NCI-H510A treated with DMSO at 0.1 percent for 48 hours (cell line): ENCODE measurements at places on chromosomes 12 and 14.
A peak's percentile ranks its signal among the peaks of the same experiment; 100 is the strongest.

GRCh38 chr12:71652656-71653055 is 11.0 kb downstream of the ZFC3H1 start:
- DNase-seq, result no peak

- no peak for DNase-seq
These were observed 77.7 kb upstream of the SLC38A2 start for GRCh38 chr12:46450279-46450748.

GRCh38 chr12:99281277-99281676 is 366.3 kb upstream of the GARIN6 start:
- no peak for DNase-seq

- no peak for DNase-seq
These were observed 455.5 kb downstream of the RGS6 start for GRCh38 chr14:72387726-72388125.

GRCh38 chr12:2057041-2057794 is 4.4 kb downstream of the CACNA1C start:
- no peak for DNase-seq

GRCh38 chr12:76643438-76643837 is 83.9 kb upstream of the OSBPL8 start:
- DNase-seq, result no peak

DNA sequence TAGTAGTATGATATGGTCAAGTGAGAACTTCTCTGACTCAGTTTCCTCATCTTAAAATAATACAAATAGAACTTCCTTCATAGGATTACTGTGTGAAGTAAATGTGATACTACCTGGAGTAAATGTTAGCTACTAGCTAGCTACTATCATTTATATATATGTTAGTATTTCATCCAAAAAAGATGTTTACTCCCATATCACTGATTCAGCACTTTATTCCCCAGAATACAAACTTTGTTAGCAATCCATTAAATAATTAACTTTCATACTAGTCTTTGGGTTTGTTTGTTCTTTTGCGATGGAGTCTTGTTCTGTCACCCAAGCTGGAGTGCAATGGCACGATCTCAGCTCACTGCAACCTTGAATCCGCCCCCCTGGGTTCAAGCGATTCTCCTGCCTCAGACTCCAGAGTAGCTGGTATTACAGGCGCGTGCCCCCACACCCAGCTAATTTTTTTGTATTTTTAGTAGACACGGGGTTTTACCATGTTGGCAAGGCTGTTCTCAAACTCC is 8.4 kb downstream of the SBNO1 start:
- DNase-seq, result no peak

DNA sequence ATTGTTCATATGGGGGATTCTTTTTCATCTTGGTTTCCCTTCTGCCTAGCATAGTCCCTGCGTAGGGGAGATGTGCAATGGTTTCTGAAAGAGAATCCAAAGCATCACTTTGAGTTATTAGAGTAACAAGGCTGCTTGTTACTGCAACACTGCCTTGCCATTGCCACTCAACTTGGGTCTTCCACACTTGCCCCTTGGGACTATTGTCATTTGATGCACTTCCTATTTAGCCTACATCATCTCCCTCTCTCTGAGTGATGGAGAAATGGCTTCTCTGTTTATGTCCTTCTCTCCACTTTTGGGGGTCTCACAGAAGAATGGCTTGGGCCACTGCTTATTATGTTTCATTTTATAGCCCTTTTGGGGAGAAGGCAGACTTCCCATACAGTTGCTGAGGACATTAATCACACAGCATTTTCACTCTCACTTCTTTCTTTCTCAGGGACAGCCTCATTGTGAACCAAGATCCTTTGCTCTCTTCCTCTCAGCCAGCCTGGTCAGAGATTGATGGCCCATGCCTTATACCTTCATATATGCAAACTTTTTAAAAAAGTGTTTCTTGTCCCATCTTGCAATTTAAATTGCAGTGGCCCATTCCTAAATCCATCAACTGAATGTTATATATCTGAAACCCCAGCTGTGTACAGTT is 50.8 kb upstream of the POC1B start:
- DNase-seq, result no peak

DNA sequence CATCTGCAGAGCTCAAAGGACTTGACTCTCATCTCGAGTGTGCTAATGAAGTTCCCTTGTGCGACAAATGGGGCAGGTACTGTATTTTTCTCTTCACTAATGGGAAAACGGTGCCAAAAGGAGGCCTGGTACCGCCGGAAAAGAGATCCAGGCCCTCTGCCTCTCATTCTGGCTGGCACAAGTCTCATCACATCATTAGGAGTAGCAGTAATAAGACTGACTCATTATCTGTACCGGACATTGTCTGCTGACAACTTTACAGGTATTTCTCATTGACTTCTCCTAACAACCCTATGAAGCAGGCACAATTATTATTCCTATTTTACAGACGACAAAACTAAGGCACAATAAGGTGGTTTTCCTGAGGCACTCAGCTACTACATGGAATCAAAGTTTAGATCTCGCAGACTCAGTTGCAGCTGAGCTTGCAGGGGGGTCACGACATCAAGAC is 668 bp downstream of the APPL2 start:
- peak; percentile 43 for DNase-seq

GRCh38 chr12:39533951-39534350 is 85.7 kb downstream of the ABCD2 start:
- DNase-seq, result no peak

GRCh38 chr12:112937741-112938719 is at the start of gene OAS3:
TSS of gene OAS3 (plus strand) at chr12:112938474. CDS start at chr12:112938531, 57 bp downstream.
- peak; percentile 69 for DNase-seq

GRCh38 chr14:96204151-96205058 is at the start of gene BDKRB2:
TSS of gene BDKRB2 (plus strand) at chr14:96204839. CDS start at chr14:96237108, 32,269 bp downstream.
- DNase-seq, result peak; percentile 91

- no peak for DNase-seq
These were observed 157.2 kb downstream of the PAX9 start for GRCh38 chr14:36818794-36819384.

DNA sequence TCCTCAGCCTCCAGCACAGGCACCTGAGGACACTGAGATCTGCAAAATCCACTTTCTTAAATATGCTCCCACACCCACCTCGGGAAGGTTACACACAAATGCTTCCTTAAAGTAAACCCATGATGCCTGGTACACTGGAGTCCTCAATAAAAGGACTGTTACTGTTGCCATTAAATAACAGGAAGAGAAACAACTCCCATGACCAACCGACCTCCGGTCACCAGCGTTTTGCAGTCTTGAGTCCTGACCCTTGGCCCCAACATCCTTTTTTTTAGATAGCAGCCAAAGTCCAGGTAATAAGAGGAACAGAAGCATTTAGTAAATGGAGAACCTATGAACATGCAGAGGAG is 42.4 kb downstream of the ITPK1 start:
- no peak for DNase-seq

DNA sequence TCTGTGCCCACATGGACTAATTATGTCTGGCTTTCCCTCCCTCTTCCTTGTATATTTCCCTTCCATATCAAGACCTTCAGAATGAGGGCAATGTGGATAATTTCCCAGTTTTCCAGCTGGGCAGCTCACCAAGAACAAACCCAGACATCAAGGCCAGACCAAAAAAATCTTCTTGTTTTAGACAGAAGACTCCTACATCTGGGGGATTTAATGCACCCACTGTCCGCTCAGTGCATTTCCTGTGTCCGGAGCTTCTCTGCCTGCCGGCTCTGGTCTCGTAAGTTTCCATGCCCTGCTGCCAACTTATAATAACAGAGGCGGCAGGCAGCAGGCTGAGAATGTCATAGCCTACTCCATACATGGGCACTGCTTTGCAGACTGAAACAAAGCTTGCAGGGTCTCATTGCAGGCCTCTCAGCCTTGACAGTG is 207.2 kb upstream of the BCL2L14 start:
- DNase-seq, result no peak

- DNase-seq, result no peak
These were observed 148.6 kb upstream of the SLC38A2 start for GRCh38 chr12:46521145-46521544.

DNA sequence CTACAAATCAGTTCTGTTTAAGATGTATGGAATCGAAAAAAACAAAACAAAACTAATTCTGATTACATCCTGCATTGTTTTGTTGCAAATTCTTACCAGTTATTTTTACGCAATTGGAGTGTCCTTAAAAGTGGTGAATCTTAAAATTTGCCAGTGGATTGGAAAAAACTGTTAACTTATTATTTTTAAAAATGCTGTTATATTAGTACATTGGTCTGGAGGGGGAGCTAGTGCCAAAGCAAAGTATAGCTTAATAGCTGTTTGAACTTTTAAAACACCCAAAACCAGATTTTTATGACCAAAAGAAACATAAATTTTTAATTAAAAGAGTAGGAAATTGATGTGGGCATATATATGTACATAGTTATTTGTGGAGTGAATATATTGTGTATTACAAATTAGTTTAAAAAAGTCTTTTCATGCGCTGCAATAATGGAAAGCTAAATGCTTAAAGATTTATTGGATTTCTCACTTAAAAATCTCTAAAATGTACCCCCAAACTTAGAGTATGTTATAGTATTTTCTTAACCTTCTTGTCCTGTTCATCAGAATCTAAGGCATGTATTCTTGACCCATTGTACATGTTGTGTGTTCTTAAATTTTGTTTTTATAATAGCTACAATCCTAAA is 2.5 kb downstream of the FUT8 start:
- peak; percentile 32 for DNase-seq

- peak; percentile 34 for DNase-seq
These were observed 68.6 kb upstream of the USP15 start for GRCh38 chr12:62191491-62192179.

- DNase-seq, result peak; percentile 46
These were observed 42.3 kb downstream of the BCL11B start for GRCh38 chr14:99229654-99230207.

DNA sequence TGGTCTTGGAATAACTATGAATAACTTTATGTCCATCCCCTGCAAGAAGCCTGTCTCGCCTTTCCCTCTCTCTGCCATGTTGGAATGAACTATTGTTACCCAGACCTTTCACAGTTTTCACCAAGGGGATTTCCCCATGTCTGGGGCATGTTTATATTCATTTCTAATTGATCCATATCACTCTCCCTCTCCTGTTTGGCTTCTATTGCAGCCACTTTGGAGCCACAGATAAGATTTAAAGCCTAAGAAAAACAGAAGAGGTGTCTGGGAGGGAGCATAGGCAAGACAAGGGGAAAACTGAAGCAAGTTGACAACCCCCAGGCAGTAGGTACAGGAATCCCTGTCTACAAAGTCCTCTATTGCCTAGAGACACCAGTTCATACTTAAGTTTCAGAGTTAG is 41.0 kb upstream of the FOXJ2 start:
- DNase-seq, result no peak

GRCh38 chr14:101855958-101856357 is 94.4 kb downstream of the PPP2R5C start:
- DNase-seq, result peak; percentile 34

DNA sequence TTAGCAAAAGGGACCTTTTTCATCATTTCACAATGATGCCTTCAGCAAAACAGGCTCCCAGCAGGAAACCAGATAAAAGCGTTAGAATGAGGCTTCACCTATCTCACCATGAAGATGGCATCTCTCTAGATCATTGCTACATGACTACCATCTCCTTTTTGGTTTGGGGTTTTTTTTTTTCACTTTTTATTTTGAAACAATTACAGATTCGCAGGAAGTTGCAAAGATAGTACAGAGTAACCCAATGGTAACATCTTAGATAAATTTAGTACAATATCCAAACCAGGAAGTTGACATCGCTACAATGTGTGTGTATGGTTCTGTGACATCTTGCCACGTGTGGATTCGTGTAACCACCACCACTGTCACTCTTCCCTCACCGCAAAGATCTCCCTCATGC is 22.3 kb upstream of the PWP1 start:
- no peak for DNase-seq

DNA sequence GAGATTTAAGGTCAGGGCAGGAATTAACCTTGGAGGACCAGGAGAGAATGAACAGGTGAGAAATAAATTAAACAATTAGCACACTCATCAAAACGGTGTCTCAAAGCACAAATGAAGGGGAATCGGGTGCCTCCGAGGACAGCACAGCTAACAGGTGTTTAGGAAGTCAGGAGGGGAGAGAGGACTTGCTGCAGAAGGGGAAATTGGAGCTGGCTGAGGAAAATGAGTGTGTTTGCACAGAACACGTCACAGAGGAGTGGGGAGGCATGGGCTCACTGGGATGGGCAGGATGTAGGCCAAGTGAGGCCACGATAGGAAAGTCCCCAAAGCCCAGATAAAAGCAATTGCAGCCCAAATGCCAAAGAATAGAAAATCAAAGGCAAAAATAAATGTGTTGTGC is 121.7 kb downstream of the ZNF664 start:
- peak; percentile 93 for DNase-seq

DNA sequence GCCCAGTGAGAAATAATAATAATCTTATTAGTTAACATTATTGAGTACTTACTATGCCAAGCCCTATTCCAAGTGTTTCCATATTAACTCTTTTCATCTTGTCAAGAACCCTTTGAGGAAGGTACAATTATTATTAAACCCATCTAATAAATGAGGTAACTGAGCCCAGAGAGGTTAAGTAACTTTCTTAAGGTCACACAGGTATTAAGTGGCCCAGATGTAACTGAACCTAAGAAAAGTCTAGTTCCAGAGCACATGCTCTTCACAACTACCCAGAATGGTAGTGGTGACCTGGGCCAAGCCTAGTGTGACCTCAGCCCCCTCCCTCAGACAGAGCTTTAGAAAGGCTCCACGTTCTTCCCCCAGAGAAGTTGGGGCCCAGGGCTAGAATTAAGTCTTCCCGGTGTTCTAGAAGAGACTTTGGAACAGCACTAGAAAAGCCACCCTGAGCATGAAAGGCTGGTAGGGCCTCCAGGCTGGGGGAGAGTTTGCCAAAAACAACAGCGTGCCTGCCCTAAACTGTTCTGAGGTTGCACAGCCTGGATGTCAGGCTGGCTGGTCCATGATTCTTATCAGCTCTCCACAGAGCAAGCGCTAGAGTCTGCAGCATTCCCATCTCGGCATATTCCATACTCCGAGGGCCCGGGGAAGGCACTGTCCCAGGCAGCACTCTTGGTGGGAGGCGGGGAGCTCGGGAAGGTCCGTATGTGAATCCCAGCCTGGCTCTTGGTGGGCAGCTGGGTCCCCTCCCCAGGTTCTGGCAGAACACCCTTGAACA is 41.3 kb upstream of the CTDSP2 start:
- no peak for DNase-seq

- DNase-seq, result no peak
These were observed 40.6 kb downstream of the ATF7 start for GRCh38 chr12:53585448-53586125.

DNA sequence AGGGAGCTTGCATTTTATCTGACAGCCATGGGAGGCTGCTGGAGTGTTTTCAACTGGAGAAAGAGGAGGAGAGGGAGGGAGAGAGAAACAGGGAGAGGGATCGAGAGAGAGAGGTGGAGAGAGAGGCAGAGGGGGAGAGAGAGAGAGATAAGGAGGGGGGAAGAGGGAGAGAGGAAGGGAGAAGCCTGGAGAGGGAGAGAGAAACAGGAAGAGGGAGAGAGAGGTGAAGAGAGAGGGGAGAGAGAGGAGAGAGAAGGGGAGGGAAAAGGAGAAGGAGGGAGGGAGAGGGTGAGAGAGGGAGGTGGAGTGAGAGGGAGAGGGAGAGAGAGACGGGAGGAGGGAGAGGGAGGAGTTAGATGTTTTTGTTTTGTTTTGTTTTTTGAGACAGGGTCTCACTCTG is 45.6 kb downstream of the DNAH10 start:
- DNase-seq, result peak; percentile 85
